ENCODE measurements at places on chromosomes 3 and 15.

DNA sequence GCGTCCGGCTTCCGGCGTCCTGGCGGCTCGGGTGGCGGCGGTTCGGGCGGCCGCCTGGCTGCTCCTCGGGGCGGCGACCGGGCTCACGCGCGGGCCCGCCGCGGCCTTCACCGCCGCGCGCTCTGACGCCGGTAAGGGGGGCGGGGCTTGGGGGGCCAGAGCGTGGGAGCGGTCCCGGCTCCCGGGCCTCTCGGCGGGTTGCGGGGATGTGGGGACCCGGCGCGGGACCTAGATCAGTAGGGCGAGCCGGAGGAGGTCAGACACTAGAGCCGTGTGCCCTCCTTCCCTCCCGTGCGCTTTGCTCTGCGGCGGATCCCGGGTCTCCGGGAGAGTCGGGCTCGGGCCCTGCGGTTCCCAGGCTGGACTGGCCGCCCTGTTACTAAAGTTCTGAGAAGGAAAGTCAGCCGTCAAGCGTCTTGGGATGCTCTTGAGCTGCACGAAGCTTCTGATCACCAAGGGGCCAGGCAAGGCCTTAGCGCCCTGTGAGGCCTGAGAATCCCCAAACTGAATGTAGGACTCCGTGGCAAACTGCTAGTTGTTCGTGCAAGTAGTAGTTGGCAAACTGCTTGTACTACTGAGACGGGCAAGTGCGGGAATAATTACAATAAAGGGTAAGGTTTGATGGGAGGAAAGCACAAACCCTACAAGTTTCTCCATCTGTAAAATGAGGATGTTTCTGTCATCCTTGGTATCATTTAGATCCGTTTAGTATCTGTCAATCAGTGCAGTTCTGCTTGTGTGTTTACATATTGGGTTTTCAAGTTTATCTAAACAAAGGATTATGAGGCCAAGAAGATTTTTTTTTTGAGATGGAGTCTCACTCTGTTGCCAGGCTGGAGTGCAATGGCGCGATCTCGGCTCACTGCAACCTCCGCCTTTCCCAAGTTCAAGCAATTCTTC is 587 bp downstream of the PIGX start:
- peak; percentile 66 for DNase-seq

- no peak for DNase-seq
Observed at GRCh38 chr15:43934480-43934879, 107.7 kb downstream of the WDR76 start.

- no peak for DNase-seq
Observed at GRCh38 chr3:136270179-136270578, 20.0 kb downstream of the PCCB start.

- no peak for DNase-seq
Observed at GRCh38 chr15:72136170-72137051, 18.2 kb downstream of the SENP8 start.

DNA sequence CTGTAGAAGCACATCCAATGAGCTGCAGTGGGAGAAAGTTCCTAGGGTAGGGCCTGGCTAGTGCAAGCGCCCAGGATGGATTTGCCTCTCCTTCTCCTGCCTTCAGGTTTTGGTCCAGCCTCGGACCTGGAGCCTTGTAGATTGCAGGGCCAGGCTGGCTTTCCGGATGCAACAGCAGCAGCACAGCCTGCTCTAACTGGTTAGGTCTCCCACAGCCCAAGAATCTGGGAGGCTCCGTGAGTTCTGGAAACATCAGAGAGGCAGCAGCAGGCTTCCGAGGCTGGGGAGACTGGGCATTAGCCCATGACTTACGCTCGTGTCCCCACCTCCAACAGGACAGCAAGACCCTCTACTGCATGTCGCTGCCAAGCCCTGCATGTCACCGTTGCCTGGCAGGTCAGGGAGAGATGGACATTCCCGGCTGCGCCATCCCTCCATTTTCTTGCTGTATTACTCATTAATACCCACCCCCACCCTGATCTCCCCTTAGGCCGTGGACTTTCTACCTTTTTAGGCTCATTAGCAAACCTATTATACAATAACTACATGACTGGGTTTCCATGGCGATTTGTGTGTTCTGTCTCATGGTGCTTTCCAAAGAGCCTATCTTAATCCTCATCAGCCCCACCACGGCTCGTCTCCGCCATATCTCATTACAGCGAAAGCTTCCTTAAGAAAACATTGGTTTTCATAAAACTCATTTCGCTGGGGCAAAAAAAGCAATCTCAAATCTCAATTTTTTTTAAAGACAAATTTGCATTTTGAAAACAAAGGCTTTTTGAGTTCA is 40.9 kb upstream of the RGMA start:
- DNase-seq: no peak

DNA sequence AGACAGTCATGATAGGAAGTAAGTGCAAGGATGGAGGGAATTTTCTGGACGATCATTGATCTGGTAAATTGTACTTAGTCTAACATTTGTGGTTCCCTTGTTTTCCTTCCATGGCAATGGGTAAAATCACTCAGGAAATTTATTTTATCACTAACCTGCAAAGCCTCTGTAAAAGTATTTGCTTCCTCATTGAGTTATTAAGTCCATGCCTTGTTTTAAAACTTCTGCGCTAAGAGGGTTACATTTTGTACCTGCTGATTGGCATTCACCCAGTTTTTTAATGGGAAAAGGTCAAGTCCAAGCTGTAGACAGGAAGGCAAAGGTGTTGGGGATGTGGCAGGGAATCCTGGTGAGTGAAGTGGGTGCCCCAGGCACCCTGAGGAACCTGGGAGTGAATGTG is 146.2 kb upstream of the NR2F2 start:
- DNase-seq: no peak

- DNase-seq: no peak
Observed at GRCh38 chr3:172167892-172168648, 128.7 kb downstream of the FNDC3B start.

- no peak for DNase-seq
Observed at GRCh38 chr3:101461451-101461850, 51.6 kb downstream of the SENP7 start.

- no peak for DNase-seq
Observed at GRCh38 chr15:24856397-24857390, 98.1 kb upstream of the SNRPN start.

- no peak for DNase-seq
Observed at GRCh38 chr15:42149493-42150218, 6.8 kb downstream of the PLA2G4F start.

- no peak for DNase-seq
Observed at GRCh38 chr3:55013145-55013925, 85.5 kb upstream of the LRTM1 start.

- no peak for DNase-seq
Observed at GRCh38 chr15:29533647-29534046, 264.0 kb upstream of the NSMCE3 start.

- DNase-seq: no peak
Observed at GRCh38 chr3:134312873-134313846, 61.1 kb downstream of the AMOTL2 start.

GRCh38 chr3:46321461-46322104 is 32.3 kb upstream of the CCR2 start:
- no peak for DNase-seq

- DNase-seq: no peak
Observed at GRCh38 chr15:44636976-44637375, 26.5 kb downstream of the SPG11 start.

GRCh38 chr3:175612487-175613196 is 753.5 kb downstream of the NAALADL2 start:
- no peak for DNase-seq

DNA sequence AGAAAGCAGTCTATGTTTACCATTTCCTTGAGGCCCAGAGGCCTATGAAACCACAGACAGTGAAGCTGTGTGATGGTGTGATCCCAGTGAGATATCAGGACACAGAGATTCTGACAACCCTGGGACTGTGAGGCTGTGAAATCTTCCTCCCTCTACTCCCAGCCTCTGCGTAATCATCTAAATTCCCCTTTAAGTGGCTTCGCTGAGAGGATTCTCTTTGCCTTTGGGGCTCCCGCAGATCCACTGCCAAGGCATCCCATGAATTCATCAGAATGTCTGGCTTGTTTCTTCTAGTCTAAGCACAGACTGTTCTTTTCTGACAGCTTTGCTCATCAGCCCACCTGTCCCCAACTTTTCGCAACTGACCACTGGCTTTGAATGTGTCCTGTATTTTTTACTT is 901.2 kb upstream of the NR2F2 start:
- no peak for DNase-seq

GRCh38 chr3:54960701-54961100 is 32.8 kb upstream of the LRTM1 start:
- no peak for DNase-seq

GRCh38 chr3:194203482-194204041 is 67.6 kb downstream of the HES1 start:
- DNase-seq: peak; percentile 5

DNA sequence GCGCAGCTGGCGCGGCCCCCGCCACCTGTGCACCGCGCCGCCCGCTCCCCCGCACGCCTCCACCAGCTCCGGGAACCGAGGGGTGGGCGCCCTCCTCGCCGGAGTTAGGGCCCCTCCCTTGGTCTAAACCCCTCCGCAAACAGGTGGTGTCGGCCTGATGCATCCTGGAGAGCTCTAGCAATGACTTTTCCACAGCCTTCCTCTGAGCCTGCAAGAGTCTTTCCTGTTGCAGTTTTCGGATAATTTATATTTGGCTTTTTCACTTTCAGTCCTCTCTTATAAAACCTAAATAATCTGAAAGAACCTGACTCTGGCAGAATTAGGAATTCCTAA is 334 bp upstream of the IGSF11 start:
- DNase-seq: no peak

GRCh38 chr3:178618197-178618596 is 82.0 kb downstream of the KCNMB2 start:
- DNase-seq: no peak

DNA sequence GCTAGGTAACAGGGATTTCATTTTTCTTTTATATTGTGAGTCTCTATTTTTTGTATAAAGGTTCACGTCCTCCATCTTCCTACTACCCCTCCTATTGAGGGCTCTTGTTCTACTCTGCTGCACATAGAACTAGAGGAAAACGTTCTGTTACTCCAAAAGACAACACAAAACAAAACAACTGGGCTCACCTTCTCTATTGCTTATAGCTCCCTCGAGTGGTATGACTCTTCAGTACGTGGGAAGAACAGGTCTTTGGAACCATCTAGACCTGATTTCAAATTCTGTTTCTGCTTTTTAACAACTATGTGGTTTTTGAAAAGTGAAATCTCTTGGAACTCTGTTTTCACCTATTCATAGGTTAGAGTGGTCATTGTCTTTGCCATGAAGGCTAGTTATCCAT is 515.3 kb downstream of the SOX2 start:
- no peak for DNase-seq

- DNase-seq: no peak
Observed at GRCh38 chr3:45756055-45756454, 40.3 kb downstream of the SLC6A20 start.

DNA sequence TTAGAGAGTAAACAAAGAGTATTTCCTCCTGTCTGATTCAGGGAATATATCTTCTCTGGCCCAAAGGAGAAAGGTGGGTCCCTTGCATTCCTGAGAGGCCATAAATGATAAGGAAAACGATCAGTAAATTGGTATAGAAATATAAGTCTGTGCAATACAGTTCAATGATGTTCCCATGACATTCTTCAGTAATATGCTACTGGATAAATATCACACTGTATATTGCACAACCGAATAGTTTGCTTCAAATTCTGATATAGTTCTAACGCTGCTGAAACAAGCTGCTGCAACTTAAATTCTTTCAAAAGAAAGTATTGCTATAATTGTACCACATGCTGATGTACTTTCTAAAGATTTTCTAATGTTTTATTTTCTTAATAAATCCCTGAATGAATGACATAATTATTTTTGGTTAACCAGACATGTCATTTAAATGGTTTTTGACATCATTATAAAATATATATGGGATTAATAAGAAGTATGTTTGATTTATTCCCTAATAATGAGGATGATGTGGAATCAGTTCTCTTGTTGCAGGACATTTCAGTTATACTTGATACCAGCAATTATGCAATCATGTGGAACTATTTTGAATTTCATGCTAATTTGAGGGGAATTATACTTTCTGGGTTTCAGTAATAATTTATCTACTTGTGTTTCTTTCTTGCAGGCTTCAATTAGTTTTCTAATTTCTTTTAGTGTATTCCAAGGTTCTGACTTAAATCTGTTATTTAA is 44.9 kb downstream of the FGF7 start:
- no peak for DNase-seq

DNA sequence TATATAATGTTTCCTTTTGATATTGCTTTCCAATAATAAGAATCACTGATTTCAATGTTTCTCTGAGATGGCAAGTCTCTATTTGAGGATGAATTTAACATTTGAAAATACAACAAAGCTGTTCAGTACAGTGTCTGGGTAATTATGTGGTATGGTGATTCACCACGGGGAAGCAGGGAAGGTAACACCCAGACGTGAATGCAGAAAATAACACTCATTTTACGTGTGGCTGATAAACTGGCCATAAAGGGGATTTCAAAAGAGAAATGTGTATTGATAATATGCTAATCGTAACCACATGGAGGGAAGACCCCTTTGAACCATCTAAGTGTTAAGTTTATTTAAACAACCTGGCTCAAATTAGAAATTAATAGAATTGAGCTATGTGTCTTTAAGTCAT is 344.6 kb downstream of the GRM7 start:
- DNase-seq: no peak

- DNase-seq: no peak
Observed at GRCh38 chr3:151770956-151771355, 37.2 kb downstream of the AADACL2 start.

- no peak for DNase-seq
Observed at GRCh38 chr3:41716471-41716870, 245.4 kb downstream of the ULK4 start.

- DNase-seq: no peak
Observed at GRCh38 chr15:90645873-90646575, 71.1 kb upstream of the BLM start.

All from stimulated activated CD8-positive, alpha-beta memory T cell treated with anti-CD3 and anti-CD28 coated beads, Interleukin-7, amount 100 ng/mL, for 4 hours (primary cell).